HT-29 (cell line): ENCODE measurements at places on chromosomes 7 and 10.
A peak's percentile ranks its signal among the peaks of the same experiment; 100 is the strongest.

DNA sequence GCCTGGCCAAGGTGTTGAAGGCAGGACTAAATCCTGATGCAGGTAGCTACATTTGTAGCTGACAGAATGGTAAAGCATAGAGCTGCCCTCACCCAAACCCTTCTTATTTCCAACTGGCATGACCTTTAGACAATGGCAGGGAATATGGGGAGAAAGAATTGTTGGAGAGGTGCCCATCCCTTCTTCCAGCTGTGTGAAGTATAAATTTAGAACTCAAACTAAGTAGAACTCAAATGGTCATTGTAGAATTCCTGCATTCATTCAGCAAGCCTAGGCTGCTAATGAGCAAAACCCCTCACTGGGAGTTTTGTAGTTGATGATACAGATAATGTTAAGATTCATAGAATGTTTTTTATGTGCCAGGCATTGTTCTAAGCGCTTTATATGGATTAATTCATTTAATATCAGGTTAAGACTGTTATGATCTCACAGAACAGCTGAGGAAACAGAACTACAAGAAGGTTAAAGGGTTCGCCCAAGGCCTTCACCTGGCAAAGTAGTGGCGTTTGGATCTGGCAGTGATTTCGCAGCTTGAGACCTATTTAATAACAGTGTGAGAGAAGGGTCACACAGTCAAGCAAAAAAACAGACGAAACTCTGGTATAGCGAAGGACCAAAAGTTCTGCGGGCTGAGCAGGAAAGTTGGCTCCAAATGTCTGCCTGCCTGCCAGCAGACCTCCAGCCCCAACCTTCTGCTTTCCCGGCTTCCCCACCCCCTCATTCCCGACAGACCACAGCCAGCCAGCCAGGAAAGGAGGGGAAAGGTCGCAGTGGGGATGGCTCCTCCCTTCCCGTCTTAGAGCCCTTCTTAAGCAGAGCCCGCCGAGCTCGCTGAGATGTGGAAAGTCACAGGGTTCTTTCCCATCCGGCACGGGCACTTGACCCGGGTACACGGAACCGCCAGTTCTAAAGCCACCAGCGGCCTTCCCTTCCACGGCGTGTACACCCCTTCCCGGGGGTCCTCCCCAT, 1.6 kb upstream of the HILPDA start:
- no peak for DNase-seq

DNA sequence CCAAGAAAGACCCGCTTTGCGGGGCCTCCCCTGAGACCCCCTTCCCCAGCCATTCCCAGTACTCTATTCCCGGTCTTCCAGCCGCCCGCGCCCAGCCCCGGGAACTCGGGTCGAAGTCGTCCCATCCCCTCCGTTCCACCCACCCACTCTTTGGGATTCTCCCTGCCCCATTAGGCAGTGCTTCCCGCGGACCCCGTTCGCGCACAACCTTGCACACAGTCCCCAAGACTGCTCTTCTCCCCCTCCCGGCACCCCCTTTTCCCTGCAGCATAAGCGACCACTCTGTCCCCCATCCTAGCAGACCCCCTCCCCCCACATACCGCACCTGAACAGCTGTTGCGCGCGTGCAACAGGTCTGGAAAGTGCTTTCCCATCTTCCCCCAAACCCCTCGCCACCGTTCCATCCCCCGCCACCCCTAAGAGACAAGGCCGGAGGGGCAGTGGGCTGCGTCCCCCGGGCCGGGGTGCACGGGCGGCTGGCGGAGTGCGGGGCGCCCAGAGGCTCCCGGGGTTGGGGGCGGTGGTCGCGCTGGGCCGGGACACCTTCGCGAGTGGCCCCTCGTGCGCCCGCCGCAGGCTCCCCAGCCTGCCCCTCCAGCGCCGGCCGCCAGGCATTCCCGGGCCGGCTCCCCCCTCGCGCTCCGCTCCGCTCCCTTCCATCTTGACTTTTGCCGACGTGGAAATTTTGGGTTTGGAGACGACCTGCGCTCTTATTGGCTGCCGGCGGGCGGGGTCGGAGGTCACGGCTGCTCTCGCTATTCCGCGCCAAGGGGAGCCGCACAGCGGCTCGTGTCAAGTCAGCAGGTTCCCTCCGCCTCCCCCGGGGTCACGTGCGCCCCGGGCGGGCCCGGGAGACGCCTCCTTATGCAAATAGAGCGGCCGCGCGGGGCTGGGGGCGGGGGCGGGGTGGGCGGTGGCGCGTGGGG, 201.2 kb upstream of the NFE2L3 start:
- DNase-seq, result peak; percentile 57

DNA sequence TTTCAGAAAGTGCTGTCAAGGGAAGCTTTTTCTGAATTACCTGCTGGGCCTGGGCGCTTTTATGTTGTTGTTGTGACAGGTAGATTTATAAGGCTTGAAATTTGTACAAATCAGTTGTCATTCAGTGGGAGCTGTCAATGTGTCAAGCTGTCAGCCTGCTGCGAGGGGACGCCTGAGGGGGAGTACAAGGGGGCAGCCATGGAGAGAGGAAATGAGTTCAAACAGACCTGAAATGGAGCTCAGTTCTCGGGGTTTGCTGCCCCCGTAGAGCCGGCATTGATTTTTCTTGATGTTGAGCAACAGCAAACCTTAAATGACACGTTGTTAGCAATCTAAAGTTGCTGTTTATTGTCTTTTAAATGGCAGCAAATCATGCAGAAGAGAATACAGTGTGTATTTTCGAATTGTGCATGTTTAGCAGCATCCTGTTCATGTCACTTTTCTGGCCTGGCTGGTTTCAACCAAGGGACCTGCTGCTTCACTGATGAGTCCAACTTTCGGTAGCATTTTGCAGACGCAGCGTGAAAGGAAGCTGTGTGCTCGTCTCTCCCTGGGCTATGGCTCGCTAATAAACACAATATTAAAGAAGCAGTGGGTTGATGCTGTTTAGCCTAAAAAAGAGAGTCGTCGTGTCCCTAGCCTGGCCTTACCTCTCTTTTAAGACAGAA, 166.5 kb downstream of the LRMDA start:
- no peak for DNase-seq

- DNase-seq, result no peak
Measured at GRCh38 chr10:48482207-48482606, 122.7 kb downstream of the ARHGAP22 start.

DNA sequence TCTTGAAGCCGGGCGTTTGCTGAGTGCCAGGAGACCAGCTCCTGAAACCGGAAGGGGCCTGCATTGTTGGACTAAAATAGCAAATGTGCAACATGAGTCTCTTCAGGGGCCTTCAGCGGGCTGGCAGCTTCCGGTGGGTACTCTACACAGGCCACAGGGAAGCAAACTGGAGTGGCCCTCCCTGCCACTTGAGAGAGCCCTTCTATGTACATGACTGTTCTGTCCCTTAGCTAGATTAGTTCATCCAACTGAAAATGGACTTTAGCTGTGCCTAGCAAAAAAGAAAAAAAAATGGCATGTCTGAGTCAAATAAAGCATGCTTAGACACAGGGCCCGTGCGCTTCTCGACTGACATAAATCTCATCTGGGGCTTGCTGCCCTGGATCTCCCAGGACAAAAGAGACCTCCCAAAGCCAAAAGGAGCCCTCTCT, 115.3 kb upstream of the TCF7L2 start:
- DNase-seq, result no peak

- no peak for DNase-seq
Measured at GRCh38 chr10:75851580-75852345, 420.3 kb downstream of the LRMDA start.

DNA sequence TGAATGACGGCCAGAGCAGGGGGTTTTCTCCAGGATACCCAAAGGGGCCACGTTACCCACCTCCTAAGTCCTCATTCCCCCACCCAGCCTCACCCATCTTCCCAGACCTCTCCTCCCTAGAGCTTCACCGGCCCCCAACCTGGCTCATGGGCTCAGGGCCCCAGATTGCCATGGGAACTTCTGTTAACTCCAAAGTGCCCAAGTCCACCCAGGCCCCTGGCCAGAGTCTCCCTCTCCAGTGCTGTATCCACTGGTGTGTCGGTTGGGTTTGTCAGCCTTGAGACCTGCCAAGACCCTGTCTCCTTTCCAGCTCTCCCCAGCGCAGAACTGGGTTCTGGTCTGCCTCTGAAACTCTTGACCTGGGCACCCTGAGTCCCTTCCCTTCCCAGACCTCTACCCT, 37.1 kb upstream of the ZMIZ2 start:
- no peak for DNase-seq

DNA sequence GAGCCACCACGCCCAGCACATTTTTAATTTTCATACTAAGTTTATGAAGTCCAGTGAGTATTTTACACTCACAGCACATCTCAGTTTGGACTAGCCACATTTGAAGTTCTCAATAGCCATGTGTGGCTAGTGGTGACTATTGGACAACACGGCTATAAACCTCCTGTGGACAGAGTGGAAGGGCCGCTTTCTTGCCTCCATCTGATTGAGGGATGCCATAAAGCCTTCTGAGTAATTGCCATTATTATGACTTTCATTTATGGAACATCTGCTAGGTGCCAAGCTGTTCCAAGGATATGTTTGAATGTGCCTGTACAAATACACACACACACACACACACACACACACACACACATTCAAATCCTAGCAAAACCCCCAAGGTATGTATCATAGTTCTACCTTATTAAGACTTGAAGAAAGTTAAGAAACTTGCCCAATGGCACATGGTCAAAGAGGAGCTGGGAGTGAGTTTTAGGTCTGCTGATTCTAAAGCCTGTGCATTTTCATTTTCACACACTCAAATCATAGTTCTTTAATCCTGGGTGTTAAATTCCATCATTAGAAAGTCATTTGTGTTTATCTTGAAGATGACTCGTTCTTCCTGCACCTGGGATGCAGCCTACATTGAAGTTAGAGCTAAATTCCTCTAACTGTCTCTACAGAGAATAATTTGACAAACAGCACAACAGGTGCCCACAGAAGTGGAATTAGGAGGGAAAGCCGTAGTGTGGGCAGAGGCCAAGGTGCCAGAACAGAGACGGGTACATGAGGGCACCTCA, 143.3 kb downstream of the PKD1L1 start:
- DNase-seq, result no peak

DNA sequence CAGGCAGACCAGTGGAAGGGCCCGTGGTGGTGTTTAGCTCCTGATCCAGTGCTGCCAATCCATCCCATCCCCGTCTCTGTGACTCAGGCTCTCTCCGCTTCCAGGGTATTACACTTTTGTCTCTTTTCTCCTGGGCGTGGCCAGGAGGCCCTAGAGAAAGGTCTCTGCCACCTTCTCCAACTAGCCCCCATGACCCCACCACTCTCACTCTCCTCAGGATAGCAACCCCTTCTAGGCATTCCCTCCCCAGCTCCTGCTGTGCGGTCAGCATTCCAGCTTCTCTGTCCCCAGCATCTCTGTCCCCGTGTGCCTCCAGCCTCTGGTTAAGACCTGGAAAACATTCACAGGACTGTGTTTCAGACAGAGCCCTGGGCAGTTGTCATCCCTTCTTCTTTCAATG, 36.2 kb upstream of the R3HCC1L start:
- no peak for DNase-seq

GRCh38 chr7:6437251-6437650, 10.5 kb downstream of the DAGLB start:
- no peak for DNase-seq

GRCh38 chr7:147478796-147479195, 1111.8 kb upstream of the C7orf33 start:
- DNase-seq, result no peak

DNA sequence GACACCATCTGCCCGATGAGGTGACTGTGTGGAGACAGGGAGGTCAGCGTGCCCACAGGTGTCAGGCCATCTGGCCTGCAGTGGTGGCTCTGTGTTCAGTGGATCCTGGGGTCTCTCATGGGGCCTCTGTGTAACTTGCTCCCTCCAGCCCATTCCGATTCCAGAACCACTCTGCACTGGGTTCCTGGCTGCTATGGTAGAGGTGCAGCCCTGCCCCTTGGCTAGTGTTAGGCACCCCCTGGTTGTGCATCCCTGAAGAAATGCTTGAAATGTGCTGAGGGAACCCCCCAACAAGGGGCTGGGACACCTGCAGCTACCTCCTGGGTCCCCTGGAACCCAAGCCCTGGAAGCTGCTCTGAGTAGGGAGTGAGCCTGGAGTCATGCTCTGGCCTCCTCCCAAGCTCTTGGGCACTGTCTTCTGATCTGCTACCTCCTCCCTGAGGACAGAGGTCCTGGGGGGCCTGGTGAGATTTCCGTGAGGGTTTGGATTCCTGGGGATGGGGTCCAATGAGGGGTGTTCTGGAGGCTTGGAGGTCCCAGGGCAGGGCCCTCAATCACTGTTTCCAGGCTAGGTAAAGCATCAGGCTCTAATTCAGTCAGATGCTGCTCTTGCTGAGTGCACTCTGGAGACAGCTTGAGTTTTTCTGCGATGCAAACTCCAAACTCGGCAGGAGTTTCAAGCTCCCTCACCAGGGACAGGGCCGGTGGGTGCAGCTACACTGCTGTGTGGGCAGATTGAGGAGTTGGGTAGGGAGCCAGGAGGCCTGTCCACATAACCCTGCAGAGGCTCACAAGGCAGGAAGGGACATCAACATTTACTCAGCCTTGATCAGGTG, 27.7 kb downstream of the RAMP3 start:
- DNase-seq, result no peak

GRCh38 chr7:134450294-134451000, 8.5 kb downstream of the AKR1B1 start:
- no peak for DNase-seq

DNA sequence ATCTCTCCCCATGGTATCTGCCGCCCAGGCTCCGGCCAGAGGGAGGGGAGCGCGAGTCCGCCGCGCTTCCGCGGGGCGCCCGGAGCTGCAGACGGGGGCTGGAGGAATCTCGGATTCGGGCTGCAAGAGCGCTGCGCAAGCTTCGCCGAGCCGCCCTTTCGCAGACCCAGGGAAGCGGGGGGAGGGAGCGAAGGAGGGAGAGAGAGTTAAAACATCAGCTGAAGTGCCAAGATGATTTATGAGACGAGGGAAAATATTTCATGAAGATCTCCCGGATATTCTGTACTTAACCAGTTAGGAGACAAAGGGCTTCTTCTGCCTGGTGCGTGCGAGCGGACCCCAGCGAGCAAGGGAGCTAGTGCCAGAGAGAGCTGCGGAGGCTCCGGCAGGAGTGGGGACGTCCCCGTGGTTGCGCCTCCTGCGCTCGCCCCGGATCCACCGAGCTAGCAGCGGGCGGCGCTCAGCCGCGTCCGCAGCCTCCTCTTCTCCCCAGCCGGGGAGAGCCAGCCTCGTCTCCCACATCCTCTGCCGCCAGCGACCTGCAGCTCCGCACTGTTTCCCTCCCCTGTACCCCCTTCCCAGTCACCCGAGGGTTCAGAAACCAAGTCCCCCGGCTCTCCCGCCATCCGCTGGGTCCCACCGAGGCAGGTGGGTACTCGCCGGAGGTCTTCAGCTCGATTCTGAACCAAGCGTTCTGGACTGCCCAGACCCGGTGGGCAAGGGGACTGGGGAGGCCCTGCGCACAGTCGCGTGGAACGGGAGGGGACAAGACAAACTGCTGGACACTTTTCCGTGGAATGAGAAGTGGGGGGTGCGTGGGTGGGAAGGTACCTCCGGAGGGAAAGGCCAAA, 1.0 kb upstream of the PAX2 start:
- no peak for DNase-seq

DNA sequence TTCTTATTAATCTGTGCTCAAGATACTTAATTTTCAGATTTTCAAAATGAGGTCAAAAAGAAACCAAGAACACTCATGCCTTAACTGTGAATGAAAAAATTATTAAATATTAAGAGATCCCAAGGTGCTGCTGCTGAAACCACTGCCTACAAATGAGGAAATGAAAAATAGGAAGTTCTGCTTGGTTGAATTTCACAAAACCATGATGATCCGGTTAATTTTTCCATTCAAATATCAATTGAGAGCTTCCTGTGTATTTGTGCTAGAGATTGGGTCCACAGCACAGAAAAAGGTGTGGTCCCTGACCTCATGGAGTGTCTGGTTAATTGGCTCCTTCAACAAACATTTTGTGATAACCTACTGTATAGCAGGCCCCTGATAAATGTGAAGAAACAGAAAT, 132.7 kb upstream of the YAE1 start:
- no peak for DNase-seq
